ENCODE measurements at places on chromosomes 11 and 22.

DNA sequence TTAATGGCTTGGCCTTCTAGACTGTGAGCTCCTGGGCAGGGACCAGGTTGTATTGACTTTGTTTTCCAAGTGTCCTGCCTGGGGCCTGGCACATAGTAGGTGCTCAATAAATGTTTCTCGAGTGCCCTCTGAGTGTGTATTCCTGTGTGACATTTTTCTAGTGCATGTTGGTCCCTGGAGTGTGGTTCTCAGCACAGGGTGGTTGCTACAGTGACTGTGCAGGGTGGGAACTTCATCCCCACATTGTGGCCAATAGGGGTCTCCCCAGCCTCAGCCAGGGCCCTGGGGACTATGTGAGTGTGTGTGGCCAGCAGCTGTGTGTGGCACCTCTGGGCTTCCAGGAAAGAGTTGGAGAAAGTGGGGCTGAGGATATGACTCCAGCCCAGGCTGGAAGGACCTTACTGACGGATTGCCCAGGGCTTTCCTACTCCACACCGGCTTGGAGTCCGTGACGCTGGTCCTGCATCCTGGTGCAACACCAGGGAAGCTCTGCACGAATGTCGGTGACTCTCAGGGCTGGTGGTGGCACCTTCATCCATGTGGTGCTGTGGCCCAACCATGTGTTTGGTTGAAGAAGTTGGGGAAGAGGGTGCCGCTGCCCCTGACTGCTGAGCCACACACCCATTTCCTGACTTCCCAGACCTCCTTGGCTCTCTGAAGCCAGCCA lies 9.0 kb upstream of the MARK2 start:
- no peak for DNase-seq

DNA sequence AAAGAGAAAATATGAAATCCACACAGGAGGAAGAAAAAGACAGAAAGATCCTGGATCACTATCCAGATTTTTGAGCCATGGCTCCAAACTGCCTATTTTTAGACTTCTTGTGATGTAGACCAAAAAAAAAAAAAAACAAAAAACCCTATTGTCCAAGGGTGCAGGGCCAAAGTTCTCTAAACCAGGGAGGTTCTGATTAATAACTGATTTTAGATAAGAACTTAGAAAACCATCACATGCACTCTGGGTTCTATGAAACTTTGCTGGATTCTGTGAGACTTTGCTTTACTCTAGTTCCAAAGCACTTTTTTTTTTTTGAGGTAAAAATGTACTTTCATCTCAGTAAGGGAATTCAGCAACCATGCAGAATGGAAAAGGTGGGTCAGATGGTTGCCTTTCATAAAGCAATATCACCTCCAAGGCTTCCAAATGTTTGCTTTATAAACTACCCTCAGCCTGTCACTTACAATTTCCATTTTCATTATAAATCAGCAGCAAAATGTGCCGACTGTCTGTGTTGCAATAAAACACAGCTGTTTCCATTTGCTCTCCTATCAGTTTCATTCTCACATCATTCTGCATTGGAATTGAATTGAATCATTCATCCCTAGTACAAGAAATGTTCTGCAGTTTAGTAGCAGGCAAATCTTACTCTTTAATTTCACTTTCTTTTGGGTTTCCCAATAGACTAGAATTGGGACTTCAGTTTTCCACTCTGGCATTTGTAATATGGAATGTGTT lies 1584.3 kb upstream of the RAG2 start:
- DNase-seq: no peak

DNA sequence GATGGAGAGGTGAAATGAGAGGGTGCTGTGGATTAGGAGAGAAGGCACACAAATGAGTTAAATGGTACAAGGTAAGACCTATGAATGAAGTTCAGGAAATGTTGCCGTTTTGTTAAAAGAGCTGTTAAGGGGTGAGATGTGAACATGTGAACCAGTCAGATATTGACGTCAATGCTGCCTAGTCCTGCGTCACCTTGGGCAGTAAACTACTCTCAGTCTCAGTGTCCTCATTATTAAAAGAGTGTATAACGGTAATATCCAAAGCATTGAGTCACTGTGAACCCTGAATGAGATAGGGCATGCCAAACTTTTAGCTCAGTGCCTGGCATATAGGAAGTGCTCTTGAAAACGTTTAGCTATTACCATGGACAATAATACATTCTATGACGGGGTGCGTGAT lies 32.4 kb upstream of the SORL1-AS1 start:
- DNase-seq: no peak

GRCh38 chr22:21937041-21937820 lies 15.4 kb downstream of the PPM1F start:
- DNase-seq: no peak

GRCh38 chr22:49084206-49084605 lies 743.5 kb downstream of the BRD1 start:
- no peak for DNase-seq

DNA sequence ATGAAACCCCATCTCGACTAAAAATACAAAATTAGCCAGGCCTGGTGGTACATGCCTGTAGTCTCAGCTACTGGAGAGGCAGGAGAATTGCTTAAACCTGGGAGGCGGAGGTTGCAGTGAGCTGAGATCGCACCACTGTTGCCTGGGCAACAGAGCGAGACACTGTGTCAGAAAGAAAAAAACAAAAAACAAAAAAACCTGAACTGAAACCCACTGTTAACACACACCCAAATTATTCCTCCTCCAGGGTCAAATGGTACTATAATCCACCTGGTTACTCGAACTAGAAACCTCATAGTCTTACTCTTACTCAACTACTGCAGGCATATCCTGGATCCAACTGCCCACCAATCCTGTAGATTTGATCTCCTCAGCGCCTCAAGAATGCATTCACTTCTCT lies 35.5 kb downstream of the USP28 start:
- DNase-seq: no peak

DNA sequence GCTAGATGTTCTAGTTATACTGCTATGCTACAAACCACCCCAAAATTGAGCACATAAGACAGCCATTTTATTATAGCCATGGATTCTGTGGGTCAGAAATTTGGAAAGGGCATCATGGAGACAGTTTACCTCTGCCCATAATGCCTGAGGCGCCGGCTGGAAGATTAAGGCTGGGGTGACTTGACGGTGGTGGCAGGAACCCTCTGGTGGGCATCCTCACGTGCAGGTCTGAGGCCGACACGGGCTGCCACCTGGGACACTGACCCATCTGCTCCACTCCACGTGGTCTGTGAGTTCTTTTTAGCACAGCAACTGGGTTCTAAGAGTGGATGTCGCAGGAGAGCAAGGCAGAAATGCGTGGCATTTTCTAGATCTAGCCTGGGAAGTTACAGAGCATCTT lies 40.0 kb upstream of the PRDM11 start:
- peak; percentile 36 for DNase-seq

GRCh38 chr11:7905961-7906429 lies 25.1 kb downstream of the OR10A6 start:
- DNase-seq: peak; percentile 48

All from ecto neural progenitor cell (in vitro differentiated cells).